ENCODE measurements at places on chromosomes 3 and 15.

GRCh38 chr3:130537673-130538304 is 20.8 kb downstream of the COL6A6 start:
- DNase-seq = no peak

GRCh38 chr3:17111586-17111985 is 226.8 kb downstream of the PLCL2 start:
- no peak for DNase-seq

DNA sequence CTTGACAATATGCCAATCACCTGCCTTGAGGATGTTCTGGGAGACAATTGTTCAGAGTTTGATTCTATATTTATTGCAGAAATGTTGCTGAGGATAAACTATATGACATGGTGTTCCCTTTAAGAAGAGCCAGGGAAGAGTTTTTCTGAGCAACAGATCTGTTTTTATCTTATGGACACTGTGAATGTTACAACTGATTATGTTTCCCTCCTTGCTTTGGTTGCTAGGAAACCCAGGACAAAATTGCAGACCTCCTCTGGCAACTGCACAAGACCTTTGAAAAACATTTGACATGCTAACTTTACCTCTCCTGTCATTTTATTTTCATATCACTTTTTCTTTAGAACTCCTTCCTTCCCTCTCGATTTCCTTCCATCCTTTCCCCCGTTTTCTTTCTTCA is 8.2 kb upstream of the TM6SF1 start:
- no peak for DNase-seq

- DNase-seq = no peak
Observed at GRCh38 chr3:85539232-85539631, 580.4 kb downstream of the CADM2 start.

- no peak for DNase-seq
Observed at GRCh38 chr3:178875836-178876235, 195.8 kb downstream of the ZMAT3 start.

- no peak for DNase-seq
Observed at GRCh38 chr3:87354398-87354797, 78.0 kb upstream of the POU1F1 start.

DNA sequence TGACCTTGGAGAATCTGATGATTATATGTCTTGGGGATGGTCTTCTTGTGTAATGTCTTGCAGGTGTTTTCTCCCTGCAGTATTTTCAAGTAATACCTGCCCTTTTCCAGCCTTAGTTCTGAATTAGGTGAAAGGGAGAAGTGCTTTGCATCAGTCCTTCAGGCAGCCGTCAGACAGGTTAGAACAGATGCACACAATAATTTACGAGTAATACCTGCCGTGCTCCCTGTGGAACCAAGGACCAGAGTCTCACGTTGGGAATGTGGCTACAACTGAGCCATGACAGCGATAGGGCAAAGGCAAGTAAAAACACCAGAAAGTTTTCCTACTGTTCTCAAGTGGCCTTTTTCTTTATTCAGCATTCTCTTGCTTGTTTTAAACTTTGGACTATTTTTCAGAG is 69.1 kb downstream of the CHCHD6 start:
- DNase-seq = no peak

DNA sequence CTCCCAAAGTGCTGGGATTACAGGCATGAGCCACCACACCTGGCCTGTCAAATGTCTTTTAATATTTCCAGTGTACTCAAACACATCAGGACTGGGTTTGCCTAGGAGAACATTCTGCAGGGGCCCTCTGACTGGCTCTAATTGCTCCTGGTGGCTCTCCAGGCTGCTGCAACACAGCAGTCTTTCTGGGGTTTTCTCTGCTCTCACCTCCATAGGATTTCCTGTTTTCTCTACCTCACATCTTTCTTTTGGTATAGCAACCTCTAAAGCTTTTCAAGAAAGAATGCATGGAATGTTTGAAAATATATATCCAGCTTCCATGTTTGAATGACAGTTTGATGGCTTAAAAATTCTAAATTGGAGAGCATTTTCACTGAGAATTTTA is 83.3 kb upstream of the IGSF10 start:
- no peak for DNase-seq

GRCh38 chr15:73367624-73368300 is 996 bp downstream of the HCN4 start:
- DNase-seq = no peak

DNA sequence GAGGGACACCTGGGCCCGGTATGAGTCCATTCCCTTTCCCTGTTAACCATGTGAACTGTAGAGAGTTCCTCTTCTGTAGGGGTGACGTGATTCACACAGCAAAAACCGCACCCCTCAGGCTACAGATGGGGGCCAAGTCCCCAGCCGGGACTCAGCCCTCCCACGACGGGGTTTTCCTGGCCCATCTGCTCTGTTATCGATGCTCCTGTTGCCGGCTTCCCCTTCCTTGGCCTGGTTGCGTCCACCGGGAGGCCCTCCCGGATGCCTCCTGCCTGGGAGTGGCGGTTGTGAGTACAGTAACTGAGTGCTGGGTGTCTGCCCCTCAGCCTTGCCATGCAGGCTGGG is 817 bp upstream of the PLXNA1 start:
- no peak for DNase-seq

DNA sequence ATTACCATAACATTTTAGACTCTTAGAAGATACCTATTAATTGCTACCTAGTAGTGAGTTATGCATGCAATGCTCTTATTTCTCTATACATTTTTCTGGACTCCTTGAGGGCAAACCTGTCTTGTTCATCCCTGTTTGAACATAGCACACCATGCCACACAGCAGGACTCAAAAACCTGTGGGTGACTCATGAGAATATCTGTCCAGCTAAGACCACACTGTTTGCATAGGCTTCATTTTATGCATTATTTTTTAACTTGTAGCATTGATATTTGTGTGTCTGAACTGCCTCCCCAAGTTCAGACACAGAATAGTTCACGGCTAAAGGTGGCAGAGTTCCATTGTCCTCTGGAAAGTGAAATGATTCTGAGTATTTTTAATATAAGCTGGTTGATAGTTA is 1.8 kb downstream of the LMCD1 start:
- DNase-seq = no peak

- no peak for DNase-seq
Observed at GRCh38 chr15:89599021-89599420, 23.8 kb downstream of the TICRR start.

GRCh38 chr3:193779933-193780332 is 186.9 kb downstream of the OPA1 start:
- no peak for DNase-seq

GRCh38 chr3:169308654-169309250 is 354.8 kb downstream of the MECOM start:
- no peak for DNase-seq

- no peak for DNase-seq
Observed at GRCh38 chr3:152823781-152824180, 11.2 kb upstream of the P2RY1 start.

DNA sequence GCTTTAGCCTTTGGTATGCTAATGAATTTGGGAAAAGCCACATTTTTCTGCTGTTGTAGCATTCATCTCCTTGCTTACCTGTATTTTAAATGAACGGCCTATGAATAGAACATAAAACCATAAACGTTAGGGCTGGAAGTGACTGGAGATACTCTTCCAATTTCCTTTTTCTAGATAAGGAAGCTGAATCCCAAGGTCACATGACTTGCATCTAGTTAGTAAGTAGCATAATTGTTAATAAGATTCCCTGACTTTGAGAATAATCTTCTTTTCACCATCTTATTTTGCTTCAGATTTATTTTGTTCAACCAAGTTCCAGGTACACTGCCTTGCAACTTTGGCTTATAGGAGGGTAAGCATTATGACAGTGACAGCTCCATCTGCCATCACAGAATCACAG is 20.7 kb upstream of the EDEM1 start:
- no peak for DNase-seq

DNA sequence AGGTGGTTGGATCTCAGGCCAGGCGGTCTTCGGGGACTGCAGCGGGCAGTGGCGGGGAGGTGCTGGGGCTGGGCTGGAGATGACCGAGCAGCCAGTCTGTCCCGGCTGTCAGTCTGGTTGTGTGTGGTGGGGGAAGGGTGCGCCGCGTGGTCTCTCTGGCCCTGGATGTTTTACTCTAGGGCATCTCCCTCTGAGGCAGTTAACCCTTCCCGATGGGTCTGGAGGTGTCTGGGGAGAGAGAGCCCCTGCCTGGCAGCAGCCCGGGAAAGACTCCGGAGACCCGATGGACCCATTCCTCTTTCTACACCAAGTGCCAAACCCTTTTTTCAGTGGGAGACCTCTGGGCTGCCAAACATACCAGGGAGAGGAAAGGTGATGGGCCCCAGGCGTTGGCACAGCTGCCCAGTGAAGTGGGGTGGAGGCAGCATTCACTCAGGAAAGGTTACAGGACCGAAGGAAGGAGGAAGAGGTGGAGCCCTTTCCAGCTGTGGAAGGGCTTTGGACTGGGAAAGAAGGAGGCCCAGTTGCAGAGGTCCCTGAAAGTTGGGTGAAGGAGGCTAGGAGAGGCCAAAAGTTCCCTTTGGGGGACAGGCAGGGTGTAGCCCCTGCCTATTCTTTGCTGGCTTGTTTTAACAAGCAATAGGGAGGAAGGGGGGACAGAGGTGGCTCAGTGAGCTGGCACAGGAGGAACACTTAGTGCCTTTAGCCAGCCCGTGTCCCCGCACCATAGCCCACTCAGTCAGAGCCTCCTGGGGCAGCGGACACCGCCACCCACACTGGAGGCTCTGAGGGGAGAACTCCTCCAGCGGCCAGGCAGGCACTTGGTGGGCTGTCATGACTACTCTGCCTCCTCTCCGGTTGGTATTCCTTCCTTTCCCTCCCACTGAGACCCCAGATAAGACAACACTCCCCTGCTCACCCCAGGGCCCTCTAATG is 2.7 kb upstream of the BAHD1 start:
- DNase-seq = no peak

All from NCI-H1694 (cell line).